ENCODE measurements at places on chromosomes 1 and 21.

DNA sequence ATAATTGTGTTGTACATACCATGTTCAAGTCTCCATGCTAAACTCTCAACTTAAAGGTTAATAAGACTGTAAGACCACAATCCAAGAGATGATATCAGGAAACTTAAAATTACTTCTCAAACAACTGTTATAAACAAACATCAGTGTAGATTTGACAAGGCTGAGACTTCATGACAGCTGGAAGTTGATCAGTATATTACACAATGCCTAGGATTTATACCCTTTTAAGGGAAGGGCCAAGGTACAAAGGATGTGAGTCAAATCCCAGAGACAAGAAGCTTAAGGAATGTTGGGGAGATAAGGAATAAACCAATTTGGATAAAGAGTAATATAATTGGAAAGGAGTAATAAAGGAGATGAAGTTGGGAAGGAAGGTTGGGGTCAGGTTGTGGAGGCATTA, 98.8 kb downstream of the LBR start:
- no peak for DNase-seq

DNA sequence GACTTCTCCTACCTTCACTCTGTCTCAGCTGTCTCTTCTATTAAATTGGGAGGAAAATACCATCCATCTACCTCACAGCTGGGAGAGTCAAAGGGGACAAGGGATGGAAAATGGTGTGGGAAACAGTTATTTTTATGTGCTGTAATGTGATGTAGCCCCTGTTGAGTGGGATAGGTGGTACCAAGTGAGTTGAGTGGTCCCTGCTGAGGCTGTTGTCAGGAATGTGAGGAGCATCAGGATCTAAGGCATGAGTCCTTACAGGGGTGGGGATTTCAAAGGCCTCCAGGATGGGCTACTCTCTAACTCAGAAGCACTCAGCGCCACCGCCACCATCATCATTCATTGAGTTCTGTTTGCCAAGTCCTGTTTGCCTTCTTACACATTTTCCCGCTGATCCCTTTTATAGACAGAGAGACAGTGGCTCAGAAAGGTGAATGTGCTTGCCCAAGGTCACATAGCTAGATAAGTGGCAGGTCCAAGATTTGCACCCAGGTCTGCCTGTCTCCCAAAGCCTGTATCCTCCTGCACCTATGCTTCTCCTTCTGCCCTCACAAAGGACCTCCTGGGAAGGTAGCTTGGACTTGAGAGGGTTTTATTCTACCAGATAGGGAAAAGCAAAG, 4.6 kb upstream of the ID3 start:
- DNase-seq = no peak

DNA sequence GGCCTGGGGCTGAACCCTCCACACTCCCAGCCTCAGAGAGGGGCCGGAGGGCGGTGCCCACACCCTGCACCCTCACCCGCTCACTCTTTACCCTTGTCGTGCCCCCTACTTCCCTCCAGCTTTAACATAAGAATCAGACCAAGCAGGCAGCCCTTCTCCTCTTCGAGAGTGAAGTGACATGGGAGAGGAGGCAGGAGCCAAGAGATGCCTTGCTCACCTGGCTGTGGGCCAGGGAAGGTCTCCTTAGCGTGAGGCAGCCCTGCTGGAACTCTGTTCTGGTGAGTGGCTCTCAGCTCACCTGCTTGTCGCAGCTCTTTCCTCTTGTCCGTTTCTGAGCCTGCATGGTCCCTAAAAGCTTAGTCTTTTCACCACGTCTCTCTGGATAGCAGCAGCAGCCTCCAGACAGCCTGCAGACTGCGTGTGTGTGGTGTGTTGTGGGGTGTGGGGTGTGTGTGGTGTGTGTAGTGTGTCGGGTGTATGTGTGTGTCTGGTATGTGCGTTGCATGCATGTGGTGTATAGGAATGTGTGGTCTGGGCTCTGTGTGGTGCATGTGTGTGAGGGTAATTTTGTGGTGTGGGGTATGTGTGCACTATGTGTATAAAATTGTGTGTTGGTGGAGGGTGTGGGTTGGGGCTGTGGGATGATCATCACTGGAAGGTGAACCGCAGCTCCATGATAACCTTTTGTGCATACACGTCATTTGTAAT, 86.7 kb downstream of the CCDC185 start:
- no peak for DNase-seq

- no peak for DNase-seq
Measured at GRCh38 chr1:225488676-225489075, 60.8 kb upstream of the LBR start.

GRCh38 chr1:113280581-113280980, 109.7 kb upstream of the MAGI3 start:
- no peak for DNase-seq

DNA sequence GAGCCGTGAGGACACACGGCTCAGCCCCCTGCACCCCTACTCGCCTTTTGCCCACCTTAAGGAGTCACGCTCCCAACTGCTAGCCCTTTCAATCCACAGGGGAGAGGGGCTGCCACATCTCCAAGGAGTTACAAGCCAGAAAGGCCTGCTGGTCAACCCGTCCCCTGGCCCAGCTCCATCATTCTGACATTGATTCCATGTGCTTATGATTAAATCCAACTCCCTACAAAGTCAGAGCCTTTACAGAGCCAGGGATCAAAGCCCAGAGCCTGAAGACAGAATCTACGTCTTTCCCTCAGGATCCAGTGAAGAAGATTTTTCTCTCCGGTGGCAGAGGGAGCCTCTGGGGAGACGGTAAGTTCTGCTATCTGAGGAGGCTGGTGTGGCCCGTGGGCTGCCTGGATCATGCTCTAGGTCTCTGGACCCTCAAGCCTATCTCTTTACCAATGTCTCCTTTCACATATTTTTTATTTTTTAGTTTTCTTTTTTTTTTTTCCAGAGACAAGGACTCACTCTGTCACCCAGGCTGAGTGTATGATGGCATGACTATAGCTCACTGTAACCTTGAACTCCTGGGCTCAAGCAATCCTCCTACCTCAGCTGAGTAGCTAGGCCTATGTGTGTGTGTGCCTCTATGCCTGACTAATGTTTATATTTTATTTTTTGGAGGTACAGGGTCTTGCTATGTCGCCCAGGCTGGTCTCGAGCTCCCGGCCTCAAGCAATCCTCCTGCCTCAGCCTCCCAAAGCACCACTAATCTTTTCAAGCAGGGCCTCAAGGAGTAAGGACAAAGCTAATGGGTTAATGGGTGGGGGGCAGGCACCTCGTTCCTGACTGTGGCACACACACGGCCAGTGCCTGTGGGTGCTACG, 61.3 kb downstream of the SLC66A1 start:
- no peak for DNase-seq

DNA sequence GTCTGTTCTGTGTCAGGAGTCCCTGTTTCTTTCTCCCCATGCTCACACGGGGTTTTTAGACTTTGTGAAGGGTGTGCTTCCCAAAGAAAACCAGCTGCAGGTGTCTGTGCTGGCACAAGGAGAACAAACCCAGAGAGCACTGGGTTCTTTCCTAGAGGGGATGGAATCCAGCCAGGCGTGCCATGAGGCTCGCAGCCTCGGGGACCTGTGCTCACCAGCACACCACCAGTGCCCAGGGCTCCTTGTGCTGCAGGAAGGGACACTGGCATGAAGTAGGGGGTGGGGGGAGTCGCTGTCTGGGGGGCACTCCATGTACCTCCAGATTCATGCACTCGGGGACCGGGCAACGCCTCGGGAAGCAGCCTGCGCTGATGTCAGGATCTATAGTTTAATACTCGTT, 57.9 kb downstream of the AGPAT3 start:
- DNase-seq = no peak

GRCh38 chr1:238302646-238303045, 411.9 kb upstream of the ZP4 start:
- no peak for DNase-seq

DNA sequence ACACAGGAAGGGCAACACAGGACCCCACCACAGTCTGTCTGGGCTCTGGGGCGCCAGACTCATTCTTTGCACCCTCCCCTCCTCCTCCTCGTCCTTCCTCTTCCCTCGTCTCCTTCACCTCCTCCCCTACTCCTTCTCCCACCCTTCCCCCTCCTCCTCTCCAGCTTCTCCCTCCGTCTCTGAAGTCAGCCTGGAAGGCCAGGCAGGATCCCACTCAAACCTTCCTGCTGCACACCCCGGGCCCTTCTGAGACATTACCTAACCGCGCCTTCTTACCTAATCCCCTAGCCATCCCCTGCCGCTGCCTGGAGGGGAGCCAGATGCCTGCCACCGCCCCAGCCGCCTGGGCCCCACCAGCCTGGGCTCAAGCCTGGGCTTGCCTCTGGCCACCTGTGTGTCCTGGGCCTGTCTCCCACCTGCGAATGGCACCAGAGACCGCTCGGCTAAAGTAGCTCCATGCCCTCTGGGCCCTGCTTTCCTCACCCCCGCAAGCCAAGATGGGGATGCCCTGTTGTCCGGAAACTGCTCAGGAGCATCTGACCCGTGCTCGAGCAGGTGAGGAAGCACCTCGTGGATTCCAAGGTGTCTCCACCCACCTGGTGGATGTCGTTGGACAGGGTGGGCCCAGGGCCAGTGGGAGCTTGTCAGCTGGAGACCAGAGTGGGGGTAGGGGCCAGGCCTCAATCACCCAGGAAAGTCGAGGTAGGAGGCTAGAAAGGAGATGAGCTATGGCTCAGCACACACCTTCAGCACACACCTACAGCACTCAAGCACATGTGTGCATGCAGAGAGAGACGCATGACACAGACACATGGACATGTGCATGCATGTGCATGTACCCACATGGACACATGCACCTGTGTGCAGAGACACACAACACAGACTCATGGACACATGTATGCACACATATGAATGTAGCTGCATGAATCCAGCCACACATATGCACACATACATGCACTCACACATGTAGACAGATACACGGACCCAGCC, 31.9 kb downstream of the WNT9A start:
- DNase-seq = no peak

GRCh38 chr1:159991513-159991912, 37.5 kb upstream of the SLAMF9 start:
- DNase-seq = no peak

GRCh38 chr1:3459940-3460671, 5.6 kb downstream of the ARHGEF16 start:
- DNase-seq = no peak

DNA sequence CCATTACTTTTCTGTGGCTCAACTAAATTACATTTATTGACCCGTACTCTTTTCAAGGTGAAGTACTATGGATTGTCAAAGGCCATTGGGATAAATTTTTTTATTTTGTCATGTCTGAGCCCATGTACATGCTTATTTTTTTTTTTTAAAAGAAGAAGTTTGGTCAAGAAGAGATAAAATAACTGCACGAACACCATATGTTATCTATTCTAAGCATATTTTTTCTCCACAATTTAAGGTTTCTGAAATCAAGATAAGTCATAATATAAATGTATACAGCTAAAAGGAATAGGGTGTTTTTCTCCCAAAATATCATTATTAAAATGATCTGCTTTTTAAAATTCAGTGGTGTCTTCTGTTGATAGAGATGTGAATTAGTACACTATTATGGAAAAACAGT, 35.0 kb upstream of the SH2D1B start:
- DNase-seq = no peak

- DNase-seq = no peak
Measured at GRCh38 chr1:238191170-238191569, 300.4 kb upstream of the ZP4 start.

- DNase-seq = no peak
Measured at GRCh38 chr1:112524251-112524650, 15.5 kb downstream of the WNT2B start.

DNA sequence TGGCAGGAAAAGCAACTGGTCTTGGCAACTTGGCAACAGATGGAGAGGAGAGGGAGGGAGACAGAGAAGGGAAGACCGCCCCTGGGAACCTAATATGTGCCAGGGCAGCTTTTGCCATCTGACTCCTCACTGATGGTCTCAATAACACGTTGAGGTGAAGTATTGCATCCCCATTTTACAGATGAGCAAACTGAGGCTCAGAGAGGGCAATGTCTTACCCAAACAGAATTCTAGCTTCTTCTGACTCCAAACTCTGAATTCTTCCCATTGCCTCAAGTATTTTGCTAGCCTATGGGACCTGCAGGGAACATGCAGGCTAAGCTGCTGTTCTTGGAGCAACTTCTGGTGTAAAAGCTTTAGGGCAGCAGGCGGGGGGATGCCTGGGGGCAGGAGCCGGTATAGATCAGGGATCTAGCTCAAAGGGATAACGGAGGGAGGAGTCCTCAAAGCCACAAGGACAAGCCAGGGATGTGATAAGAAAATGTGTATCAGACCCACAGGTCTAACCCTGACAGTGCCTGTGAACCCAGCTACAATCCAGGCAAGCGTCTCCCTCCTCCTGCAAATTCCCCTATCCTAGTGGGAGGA, 7.2 kb upstream of the GUCA2A start:
- no peak for DNase-seq

DNA sequence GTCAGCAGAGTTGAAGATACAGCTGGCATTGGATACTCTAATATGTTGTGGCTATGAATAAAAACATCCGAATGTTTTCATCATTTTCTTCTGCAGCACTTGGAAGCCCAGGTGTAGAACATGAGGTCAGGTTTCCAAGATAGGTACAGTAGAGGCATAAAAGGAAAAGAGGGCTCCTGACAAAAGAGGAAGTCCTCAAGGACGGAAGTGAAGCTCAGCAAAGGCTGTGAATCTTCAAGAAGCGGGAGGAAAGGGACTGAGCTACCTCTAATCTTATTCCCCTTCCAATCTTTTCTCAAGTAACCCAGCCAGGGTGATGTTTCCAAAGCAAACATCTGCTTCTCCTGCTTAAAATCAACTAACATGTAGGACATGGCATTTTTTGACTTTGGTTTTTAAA, 4.4 kb upstream of the PIK3C2B start:
- DNase-seq = no peak

GRCh38 chr1:14292520-14292919, 306.0 kb upstream of the KAZN start:
- DNase-seq = no peak

- no peak for DNase-seq
Measured at GRCh38 chr1:209688746-209689234, 13.6 kb downstream of the G0S2 start.

- no peak for DNase-seq
Measured at GRCh38 chr21:24290151-24290833, 1317.0 kb downstream of the MRPL39 start.

DNA sequence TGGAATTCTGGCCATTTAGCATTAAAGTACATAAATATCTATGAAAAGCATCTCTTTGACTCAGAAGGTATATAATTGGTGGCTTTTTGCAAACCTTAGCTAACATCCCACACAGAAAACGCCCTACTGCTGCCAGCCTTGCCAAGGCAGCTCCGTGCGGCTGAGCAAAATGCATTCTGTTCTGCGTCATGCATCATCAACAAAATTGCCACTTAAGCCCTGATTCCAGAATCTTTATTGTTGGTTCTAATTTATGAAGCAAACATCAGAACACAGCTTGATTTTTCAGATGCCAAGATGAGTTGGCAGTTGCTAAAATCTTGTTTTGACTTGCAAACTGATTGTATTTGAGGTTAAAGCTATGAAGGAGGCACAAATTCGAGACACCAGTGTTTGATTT, 314.9 kb upstream of the DEPDC1 start:
- DNase-seq = no peak

- DNase-seq = no peak
Measured at GRCh38 chr1:27163093-27163492, 8.2 kb upstream of the SLC9A1 start.

DNA sequence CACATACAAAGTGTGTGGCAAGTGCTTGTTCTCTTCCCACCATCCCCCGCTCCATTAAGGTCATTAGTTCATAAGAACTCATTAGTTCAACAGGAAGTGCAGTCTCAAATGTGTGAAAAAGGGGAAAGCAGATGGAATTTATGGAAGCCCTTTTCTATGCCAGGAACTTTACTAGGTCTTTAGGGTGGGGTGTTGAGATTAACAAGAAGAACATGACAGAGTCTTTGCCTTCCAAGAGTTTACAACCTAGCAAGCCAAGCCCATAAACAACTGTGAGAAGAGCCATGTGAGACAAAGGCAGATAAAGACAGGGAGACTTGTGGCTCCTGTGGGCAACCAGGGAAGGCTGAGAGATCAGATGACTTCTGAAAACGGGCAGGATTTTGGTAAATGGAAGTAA, 21.4 kb downstream of the PLEKHA6 start:
- DNase-seq = no peak
